ENCODE measurements at places on chromosomes 4 and X. TPM values are rescaled to one million over a fixed set of nuclear protein-coding genes. Genes with fewer than 3 reads are reported as not detected.

DNA sequence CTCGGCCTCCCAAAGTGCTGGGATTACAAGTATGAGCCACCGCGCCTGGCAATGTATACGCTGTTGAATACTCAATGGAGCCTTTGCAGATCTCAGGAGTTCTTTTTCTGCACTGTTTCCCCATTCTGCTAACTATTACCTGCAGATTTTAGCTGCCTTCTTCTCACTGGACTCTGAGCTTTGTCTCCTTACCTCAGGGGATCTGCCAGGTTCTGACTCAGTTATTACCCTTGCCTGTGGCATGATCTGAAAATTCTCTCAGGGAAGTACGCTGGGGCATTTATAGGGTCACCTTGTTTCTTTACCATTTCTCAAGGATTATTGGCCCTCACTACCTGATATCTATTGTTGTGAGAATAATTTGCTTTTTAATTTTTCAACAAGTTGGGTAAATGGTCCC, 56.6 kb upstream of the MAGED1 start:
- peaks cover 11% of the 10 kb centered on the region for H3K36me3 ChIP-seq
- H3K27ac ChIP-seq, result no peak overlapping the region
- H3K4me1 ChIP-seq, result peaks cover 3% of the 10 kb centered on the region
- no peak for DNase-seq

GRCh38 chr4:43587758-43588157, 695.2 kb downstream of the GRXCR1 start:
- H3K27ac ChIP-seq, result no peak overlapping the region
- no peaks in the 10 kb centered on the region for H3K27me3 ChIP-seq
- DNase-seq, result no peak
- no peaks in the 10 kb centered on the region for H3K4me1 ChIP-seq

GRCh38 chr4:56272927-56273326, 114.4 kb downstream of the AASDH start:
- H3K27ac ChIP-seq, result no peak overlapping the region
- H3K4me1 ChIP-seq, result no peaks in the 10 kb centered on the region
- no peak for DNase-seq
- H3K27me3 ChIP-seq, result peaks cover 25% of the 10 kb centered on the region
- H3K36me3 ChIP-seq, result no peaks in the 10 kb centered on the region

The HUWE1 gene
- total RNA-seq, result 300 TPM

- no peak overlapping the region for H3K4me3 ChIP-seq
- no peaks in the 10 kb centered on the region for H3K36me3 ChIP-seq
- no peaks in the 10 kb centered on the region for H3K4me1 ChIP-seq
- DNase-seq, result no peak
- no peaks in the 10 kb centered on the region for H3K27me3 ChIP-seq
Observed at GRCh38 chr4:36961420-36961819, 283.1 kb upstream of the NWD2 start.

The UCP1 gene
- not detected for total RNA-seq

The PPARGC1A gene
- not detected for total RNA-seq

The CABS1 gene
- total RNA-seq, result not detected

DNA sequence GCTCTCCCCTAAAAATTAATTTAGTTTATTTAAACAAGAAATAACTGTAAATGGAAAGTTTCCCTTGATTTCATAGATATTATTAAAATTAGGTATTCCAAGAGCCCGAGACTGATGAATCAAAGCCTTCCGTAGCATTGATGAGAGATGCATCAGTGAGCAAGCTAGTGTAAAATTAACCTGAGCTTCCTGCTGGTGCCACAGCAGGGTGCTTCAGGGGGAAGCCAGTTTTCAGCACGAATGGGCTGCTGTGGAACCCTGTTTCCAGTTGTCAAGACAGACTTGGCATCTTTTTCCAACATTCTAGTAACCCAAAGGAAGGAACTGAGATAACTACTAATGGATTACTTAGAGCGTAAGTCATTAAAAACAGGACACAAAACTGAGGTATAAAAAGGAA, 221.7 kb downstream of the RBMX2 start:
- no peak overlapping the region for H3K4me3 ChIP-seq
- H3K4me1 ChIP-seq, result no peaks in the 10 kb centered on the region
- DNase-seq, result no peak
- H3K36me3 ChIP-seq, result no peaks in the 10 kb centered on the region

The GLRA2 gene
- not detected for total RNA-seq

DNA sequence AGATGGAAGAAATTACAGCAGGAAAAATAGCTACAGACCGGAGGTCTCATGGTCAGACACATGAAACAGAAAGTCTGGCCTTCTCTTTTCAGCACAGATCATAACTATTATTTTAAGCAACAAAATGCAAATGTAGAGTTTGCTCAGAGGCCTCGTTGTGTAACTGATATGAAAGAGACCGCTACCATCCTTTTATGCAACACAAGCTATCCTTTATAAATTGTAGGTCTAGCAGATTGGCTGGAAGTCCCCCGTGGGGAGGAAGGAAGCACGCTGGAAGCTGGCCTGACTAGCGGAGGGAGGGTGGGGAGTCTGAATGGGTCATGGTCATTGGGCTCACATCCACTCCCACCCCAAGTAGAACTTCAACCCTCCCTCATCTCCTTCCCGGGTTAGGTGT, 27.7 kb downstream of the DMP1 start:
- H3K4me1 ChIP-seq, result no peaks in the 10 kb centered on the region
- peaks cover 8% of the 10 kb centered on the region for H3K27me3 ChIP-seq
- H3K4me3 ChIP-seq, result no peak overlapping the region
- H3K27ac ChIP-seq, result no peak overlapping the region
- H3K36me3 ChIP-seq, result no peaks in the 10 kb centered on the region
- no peak for DNase-seq

- H3K4me1 ChIP-seq, result peaks cover 11% of the 10 kb centered on the region
- H3K27ac ChIP-seq, result no peak overlapping the region
- no peak overlapping the region for H3K4me3 ChIP-seq
- no peak for DNase-seq
Observed at GRCh38 chr4:3879681-3880614, 113.8 kb downstream of the ADRA2C start.

GRCh38 chr4:93334003-93334402, 494.6 kb upstream of the ATOH1 start:
- H3K4me1 ChIP-seq, result no peaks in the 10 kb centered on the region
- no peak for DNase-seq
- no peak overlapping the region for H3K27ac ChIP-seq
- no peaks in the 10 kb centered on the region for H3K27me3 ChIP-seq
- H3K36me3 ChIP-seq, result no peaks in the 10 kb centered on the region

- no peaks in the 10 kb centered on the region for H3K27me3 ChIP-seq
- peaks cover 1% of the 10 kb centered on the region for H3K36me3 ChIP-seq
- H3K27ac ChIP-seq, result no peak overlapping the region
Observed at GRCh38 chrX:110114260-110114776, 111.4 kb downstream of the TMEM164 start.

The C4orf36 gene
- not detected for total RNA-seq

DNA sequence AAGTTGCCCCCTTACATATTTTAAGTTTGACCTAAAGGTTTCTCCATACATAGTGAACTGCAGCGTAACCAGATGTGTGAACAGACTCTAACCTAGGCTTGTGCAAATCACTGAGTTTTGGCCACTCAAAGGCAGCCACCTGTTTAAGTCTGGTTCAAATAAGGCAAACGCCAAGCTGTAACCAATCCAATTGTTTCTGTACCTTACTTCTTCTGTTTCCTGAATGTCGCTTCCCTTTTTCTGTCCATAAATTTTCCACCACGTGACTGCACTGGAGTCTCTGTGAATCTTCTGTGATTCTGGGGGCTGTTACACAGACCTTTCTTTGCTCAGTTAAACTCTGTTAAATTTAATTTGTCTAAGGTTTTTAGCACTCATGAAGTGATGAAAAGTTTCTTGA, 618.8 kb downstream of the GLUD2 start:
- no peaks in the 10 kb centered on the region for H3K36me3 ChIP-seq
- no peak for DNase-seq
- no peak overlapping the region for H3K27ac ChIP-seq
- no peaks in the 10 kb centered on the region for H3K4me1 ChIP-seq
- no peaks in the 10 kb centered on the region for H3K27me3 ChIP-seq

GRCh38 chr4:112201915-112202505, 29.6 kb upstream of the AP1AR start:
- no peak overlapping the region for H3K4me3 ChIP-seq
- H3K27ac ChIP-seq, result no peak overlapping the region
- H3K27me3 ChIP-seq, result peaks cover 4% of the 10 kb centered on the region
- peaks cover 18% of the 10 kb centered on the region for H3K4me1 ChIP-seq
- no peaks in the 10 kb centered on the region for H3K36me3 ChIP-seq

DNA sequence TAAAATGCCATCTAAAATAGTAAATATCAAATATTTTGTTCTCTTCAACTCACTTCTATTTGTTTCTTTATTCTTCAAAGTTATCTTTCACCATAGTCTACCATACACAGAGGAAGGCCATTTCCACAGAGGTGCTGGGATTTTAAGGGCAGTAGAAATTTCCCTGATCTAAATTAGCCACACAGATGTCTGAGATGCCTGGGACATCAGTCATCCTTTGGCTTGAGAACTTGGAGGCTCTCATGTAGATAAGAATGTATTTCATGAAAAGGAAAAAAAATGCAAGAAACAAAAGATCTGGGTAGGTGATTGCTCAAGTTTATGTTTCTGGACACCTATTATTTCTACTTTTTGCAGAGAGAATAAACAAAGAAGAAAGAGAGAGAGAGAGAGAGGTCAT, 1008.2 kb downstream of the NLGN4X start:
- no peaks in the 10 kb centered on the region for H3K27me3 ChIP-seq
- H3K36me3 ChIP-seq, result no peaks in the 10 kb centered on the region
- no peak overlapping the region for H3K27ac ChIP-seq

DNA sequence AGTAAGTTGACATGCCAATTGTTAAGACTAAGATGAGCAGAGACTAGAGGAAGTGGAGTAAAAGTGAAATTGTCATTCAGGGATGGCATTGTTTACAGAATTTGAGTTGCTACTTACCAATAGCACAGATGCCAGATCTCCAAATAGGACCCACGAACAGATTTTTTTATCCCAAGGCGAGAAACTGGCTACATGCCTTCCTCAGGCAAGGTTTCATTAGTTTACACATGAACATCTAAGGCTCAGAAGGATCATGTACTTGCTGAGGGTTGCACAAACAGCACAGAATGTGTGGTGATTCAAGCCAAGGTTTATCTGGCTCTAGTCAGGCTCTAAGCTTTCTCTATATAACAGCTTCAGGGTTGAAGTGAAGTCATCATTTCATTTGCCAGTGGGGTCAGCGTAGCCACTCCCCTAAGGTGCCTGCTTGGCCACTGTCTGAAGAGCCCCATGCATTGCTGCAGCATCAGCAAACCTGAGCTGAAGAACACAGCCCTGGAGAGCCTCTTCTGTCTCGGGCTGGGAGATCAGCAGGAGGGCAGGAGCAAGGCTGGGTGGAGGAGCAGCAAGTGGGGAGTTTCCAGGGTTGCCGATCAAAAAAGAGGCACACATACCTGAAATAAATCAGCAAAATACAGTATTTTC, 193.0 kb upstream of the LCORL start:
- no peaks in the 10 kb centered on the region for H3K27me3 ChIP-seq
- DNase-seq, result no peak
- H3K27ac ChIP-seq, result no peak overlapping the region
- H3K4me3 ChIP-seq, result no peak overlapping the region

DNA sequence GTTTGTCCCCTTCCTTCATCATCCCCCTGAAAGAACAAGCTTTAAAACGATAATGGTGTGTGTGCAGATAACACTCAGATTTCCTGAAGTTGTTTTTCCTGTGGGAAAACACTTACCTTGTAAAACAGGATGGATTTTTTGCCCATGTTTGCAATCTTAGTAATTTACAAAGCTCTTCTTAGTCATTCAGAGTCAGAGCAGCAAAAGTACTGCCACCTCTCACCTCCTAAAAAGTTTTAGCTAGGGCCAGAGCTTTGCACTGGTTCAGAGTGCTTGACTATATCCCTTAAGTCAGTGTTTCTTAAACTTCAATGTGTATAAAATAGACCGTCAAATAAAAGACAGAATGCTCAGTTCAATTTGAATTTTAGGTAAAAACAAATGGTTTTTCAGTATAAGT, 62.3 kb downstream of the NKX6-1 start:
- no peak overlapping the region for H3K4me3 ChIP-seq
- H3K27me3 ChIP-seq, result peaks cover 4% of the 10 kb centered on the region
- no peak for DNase-seq
- no peaks in the 10 kb centered on the region for H3K4me1 ChIP-seq

DNA sequence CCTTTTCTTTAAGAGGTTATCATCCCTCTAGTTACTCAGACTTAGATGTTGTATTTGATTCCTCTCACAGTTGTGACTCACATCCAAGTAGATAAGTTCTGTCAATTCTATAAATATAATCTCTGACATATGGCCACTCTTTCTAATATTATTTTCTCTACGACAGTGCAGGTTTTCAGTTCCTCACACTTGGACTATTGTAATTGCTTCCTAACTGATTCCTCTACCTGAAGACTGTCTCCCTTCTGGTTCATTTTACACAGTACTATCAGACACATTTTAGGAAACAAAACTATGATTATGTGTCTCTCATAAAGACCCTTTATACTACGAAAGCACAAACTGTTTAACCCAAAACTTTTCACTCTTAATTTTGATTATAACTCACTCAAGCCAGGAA, 31.3 kb upstream of the GNRHR start:
- H3K27ac ChIP-seq, result no peak overlapping the region
- no peaks in the 10 kb centered on the region for H3K27me3 ChIP-seq
- H3K4me3 ChIP-seq, result no peak overlapping the region
- no peak for DNase-seq

The SNCA gene
- 2.0 TPM for total RNA-seq

DNA sequence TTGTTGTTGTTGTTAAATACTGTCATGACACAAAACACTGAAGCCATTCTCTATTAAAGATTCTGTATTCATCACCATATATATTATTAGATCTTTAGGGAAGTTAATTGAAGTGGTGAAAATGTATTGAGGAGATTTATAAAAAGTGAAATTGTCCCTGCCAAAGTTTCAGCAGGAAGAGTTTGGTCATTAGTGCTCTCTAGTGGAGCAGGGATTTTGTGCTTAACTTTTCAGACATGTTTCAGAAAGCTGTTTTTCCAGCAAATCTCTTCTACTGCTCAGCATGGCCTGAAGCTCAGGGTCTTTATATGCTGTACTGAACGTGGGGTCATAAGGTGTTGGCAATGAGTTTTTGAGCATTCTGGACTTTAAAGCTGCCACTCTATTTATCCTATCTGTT, 36.7 kb upstream of the CXXC4 start:
- H3K27me3 ChIP-seq, result no peaks in the 10 kb centered on the region
- H3K4me3 ChIP-seq, result no peak overlapping the region
- no peak for DNase-seq

DNA sequence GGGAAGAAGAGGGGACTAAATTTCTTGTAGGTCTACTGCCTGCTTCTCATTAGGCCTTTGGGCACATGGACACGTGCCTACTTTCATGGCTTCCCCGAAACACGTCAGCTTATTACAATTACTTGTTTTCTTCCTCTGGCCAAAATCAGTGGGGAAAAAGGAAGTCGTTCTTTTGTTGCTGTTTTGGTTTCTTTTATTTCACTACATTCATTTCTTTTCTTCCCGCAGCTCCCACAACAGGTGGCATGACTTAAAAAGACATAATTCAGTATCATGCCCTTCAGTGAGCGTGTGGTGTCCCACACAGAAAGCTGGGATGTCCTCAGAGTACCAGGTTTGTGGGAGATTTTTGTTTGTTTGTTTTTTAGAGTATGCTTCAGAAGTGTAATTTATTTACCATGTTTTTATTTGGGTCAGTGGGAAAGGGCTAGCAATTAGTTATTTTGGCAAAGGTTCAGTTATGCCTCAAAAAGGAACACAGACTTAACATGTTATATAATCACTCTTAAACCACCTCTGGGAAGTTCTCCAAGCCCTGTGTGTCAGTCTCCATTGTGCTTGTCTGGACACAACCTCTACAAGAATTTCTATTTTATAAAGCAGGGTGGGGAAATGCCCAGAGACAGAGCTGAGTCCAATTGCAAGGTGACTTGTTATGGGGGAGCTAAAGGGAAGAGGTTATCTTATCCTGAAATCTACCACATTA, 44.2 kb upstream of the SPRY1 start:
- H3K4me1 ChIP-seq, result peaks cover 11% of the 10 kb centered on the region
- peaks cover 3% of the 10 kb centered on the region for H3K27me3 ChIP-seq
- H3K27ac ChIP-seq, result no peak overlapping the region
- H3K4me3 ChIP-seq, result no peak overlapping the region

The GAGE12D gene
- total RNA-seq, result not detected
